Stimulated activated CD4-positive, alpha-beta T cell treated with anti-CD3 and anti-CD28 coated beads, Interleukin-1b, Interleukin-23, amount 100 ng/mL, for 48 hours (primary cell): ENCODE measurements at places on chromosomes 1 and 21.

GRCh38 chr1:187762118-187762517, 933.4 kb downstream of the PLA2G4A start:
- no peak for DNase-seq

- DNase-seq = no peak
These were observed 32.6 kb downstream of the TRIM67 start for GRCh38 chr1:231194476-231194842.

DNA sequence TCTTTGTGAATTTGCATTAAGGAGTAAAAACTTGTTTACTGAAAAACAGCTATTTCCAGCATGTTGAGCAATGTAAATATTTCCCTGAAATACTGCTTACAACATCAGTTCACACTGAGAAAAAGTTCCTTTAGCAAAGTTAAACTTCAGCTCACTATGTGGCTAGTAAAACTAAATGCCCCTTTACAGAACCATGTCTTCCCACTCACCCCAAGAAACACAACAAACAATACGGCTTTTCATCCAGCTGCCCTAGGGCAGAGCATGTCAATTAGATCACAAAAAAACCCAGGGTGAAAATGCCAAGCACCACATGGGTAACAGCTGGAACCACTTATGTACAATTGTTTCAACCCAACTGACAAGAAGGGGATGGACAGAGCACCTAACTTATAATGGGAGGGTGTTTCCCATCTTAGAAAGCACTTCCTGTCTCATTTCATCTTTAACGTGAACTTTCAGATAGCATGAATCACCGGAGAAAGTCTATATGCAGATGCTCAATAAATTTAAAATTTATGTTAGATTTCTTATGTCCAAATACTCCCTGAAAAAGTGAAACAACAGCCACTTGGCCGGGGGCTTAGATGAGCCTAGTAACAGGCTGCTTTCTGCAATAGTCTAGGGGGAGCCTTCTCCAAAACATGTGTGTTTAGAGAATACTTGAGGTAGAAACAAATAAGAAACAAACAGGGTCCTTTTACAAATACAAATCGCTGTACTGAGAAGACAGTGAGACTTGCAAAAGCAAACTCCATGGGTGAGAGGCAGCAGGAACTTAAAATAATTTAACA, 6.6 kb downstream of the NID1 start:
- no peak for DNase-seq

GRCh38 chr1:151259351-151259750, 4.8 kb downstream of the PSMD4 start:
- DNase-seq = no peak
